ENCODE measurements at places on chromosomes 5 and 9.
A peak's percentile ranks its signal among the peaks of the same experiment; 100 is the strongest.

GRCh38 chr9:27054841-27055240, 49.4 kb upstream of the LRRC19 start:
- no peak for DNase-seq

GRCh38 chr5:121630402-121630801, 221.3 kb upstream of the FTMT start:
- no peak for DNase-seq

GRCh38 chr5:50325237-50325832, 115.8 kb downstream of the EMB start:
- DNase-seq = peak; percentile 7

- DNase-seq = no peak
Observed at GRCh38 chr5:66306844-66307315, 162.8 kb downstream of the SREK1 start.

- peak; percentile 18 for DNase-seq
Observed at GRCh38 chr9:34547960-34548611, 25.3 kb upstream of the ENHO start.

- DNase-seq = no peak
Observed at GRCh38 chr5:59516161-59516560, 377.4 kb downstream of the PDE4D start.
